Psoas muscle (tissue), 8 donors: ENCODE measurements at places on chromosomes 11 and 22. TPM values are rescaled to one million over a fixed set of nuclear protein-coding genes. Genes with fewer than 3 reads are reported as not detected.

DNA sequence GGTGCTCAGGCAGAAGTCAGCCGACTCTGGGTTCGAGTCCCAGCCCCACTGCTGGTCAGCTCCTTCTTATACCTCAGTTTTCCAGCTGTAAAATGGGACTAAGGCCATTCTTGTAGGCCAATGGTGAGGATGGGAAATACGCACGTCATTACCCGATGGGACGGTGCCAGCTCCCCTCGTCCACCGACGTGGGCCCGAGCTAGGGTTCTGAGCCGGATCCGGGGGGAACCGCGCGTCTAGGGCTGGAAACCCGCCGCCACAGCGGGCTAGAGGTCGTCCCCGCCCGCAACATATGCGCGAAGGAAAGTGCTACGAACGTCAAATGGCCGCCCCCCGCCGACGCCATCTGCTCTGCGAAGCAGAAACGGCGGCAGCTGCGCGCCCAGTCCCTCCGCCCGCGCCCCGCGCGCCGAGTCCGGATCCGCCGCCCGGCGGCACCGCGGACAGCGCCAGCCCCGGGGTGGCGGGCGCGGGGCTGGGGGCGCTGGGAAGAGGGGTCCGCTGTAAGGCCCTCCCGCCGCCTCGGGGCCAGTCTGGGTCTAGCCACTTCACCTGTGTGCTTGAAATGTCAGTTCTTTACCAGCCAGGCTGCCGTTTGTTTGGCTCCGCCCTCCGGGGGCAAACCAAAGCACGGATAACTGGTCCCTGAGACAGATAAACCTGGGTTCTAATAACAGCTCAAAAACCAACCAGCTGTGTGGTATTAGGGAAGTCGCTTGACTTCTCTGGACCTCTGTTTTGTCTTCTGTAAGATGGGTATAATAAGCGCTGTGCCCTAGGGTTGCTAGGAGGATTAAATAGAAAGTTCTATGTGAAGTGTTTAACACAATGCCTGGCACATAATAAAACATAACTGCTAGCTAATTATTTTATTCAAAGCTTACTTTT is 103.5 kb upstream of the RCN1 start:
- no peak for DNase-seq
- no peaks in the 10 kb centered on the region for H3K4me1 ChIP-seq
- H3K27ac ChIP-seq, result no peak overlapping the region
- no peak overlapping the region for H3K4me3 ChIP-seq
- no peaks in the 10 kb centered on the region for H3K36me3 ChIP-seq

- no peak for DNase-seq
- H3K27me3 ChIP-seq, result no peaks in the 10 kb centered on the region
- H3K4me3 ChIP-seq, result no peak overlapping the region
- no peaks in the 10 kb centered on the region for H3K36me3 ChIP-seq
- no peak overlapping the region for H3K27ac ChIP-seq
Measured at GRCh38 chr11:115226556-115226955, 277.7 kb downstream of the CADM1 start.

- no peaks in the 10 kb centered on the region for H3K36me3 ChIP-seq
- peak within 1 kb of the TSS; percentile 68 for H3K27ac ChIP-seq
- DNase-seq, result peak; percentile 31
- peak within 1 kb of the TSS; percentile 75 for H3K4me3 ChIP-seq
- H3K27me3 ChIP-seq, result no peaks in the 10 kb centered on the region
Measured at GRCh38 chr11:36594316-36594989, at the start of gene IFTAP. Gene IFTAP (plus strand): TSS chr11:36594502. CDS start chr11:36610104, 15,602 bp downstream.

GRCh38 chr11:112661571-112661970 is 299.6 kb upstream of the NCAM1 start:
- DNase-seq, result no peak
- H3K27me3 ChIP-seq, result no peaks in the 10 kb centered on the region
- no peak overlapping the region for H3K27ac ChIP-seq

- H3K4me3 ChIP-seq, result no peak overlapping the region
- H3K36me3 ChIP-seq, result no peaks in the 10 kb centered on the region
- H3K4me1 ChIP-seq, result no peaks in the 10 kb centered on the region
- H3K27me3 ChIP-seq, result peaks cover under 1% of the 10 kb centered on the region
Measured at GRCh38 chr11:117704395-117705100, 92.5 kb downstream of the DSCAML1 start.

DNA sequence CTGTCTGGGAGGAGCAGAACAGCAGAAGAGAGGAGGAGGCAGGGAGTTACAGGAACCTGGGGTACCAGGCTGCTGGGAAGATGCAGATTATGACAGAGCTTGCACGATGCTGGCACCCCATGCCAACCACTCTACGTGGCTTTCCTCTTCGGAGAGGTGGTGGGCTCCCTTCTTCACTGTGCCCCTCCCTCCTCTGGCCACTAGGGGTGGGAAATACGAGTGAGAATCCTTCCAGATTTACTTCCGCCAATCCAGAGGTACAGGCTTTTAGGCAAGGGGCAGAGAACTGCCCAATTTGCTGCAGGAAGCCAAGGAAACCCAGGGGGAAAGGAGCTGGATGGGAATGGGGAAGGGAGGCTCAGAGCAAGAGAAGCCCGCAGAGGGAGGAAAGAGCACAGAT is 12.3 kb downstream of the HYOU1 start:
- no peak for DNase-seq
- H3K27ac ChIP-seq, result no peak overlapping the region
- no peaks in the 10 kb centered on the region for H3K4me1 ChIP-seq
- no peak overlapping the region for H3K4me3 ChIP-seq
- peaks cover 6% of the 10 kb centered on the region for H3K36me3 ChIP-seq

GRCh38 chr22:46501701-46502100 is 35.7 kb downstream of the CELSR1 start:
- H3K27me3 ChIP-seq, result peaks cover 2% of the 10 kb centered on the region
- DNase-seq, result peak; percentile 23
- H3K4me3 ChIP-seq, result no peak overlapping the region

- peak overlapping the region; percentile 81 for H3K27ac ChIP-seq
- H3K4me1 ChIP-seq, result peaks cover 43% of the 10 kb centered on the region
- H3K36me3 ChIP-seq, result no peaks in the 10 kb centered on the region
Measured at GRCh38 chr11:7599209-7599608, 74.1 kb downstream of the CYB5R2 start.

DNA sequence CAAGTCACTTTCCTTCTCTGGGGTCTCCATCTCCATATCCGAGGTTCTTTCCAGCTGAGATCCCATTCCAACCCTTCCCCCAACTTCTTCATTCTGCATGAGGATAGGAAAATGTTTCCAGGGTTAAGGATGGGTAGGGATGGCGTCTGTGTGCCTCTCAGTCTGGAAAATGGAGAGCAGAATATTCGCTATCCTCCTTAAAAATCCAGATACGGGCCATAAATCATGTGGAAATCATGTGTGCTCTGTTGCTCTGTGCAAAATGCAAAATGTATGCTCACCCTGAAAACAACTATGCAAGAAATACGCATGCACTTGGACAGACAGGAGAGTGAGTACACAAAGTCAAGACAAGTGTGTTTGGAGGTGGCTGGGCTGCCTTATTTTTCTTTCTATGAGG is 3.2 kb downstream of the CREB3L1 start:
- no peak overlapping the region for H3K4me3 ChIP-seq
- H3K27ac ChIP-seq, result no peak overlapping the region
- peaks cover 15% of the 10 kb centered on the region for H3K27me3 ChIP-seq
- DNase-seq, result no peak

DNA sequence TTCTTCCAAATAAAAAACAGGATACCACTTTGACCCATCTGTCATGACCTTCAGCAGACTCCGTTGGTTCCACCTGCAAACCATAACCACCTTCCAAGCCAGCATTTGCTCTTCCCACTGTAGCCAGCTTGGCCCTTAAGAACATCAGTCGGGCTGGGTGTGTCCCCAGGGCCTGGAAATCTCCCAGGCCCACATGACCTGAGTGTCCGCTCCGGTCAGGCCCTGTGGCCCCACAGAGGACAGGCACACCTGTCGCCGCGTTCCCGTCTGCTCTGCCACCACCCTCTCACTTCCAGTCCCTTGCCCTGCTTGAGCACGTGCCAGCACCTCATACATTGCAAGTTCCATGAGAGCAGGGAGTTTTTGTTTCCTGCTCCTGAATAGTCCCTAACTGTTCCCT is 65.7 kb upstream of the PITPNB start:
- H3K4me1 ChIP-seq, result no peaks in the 10 kb centered on the region
- H3K36me3 ChIP-seq, result no peaks in the 10 kb centered on the region
- H3K27me3 ChIP-seq, result no peaks in the 10 kb centered on the region
- H3K27ac ChIP-seq, result peak overlapping the region; percentile 9
- no peak overlapping the region for H3K4me3 ChIP-seq
- DNase-seq, result no peak

DNA sequence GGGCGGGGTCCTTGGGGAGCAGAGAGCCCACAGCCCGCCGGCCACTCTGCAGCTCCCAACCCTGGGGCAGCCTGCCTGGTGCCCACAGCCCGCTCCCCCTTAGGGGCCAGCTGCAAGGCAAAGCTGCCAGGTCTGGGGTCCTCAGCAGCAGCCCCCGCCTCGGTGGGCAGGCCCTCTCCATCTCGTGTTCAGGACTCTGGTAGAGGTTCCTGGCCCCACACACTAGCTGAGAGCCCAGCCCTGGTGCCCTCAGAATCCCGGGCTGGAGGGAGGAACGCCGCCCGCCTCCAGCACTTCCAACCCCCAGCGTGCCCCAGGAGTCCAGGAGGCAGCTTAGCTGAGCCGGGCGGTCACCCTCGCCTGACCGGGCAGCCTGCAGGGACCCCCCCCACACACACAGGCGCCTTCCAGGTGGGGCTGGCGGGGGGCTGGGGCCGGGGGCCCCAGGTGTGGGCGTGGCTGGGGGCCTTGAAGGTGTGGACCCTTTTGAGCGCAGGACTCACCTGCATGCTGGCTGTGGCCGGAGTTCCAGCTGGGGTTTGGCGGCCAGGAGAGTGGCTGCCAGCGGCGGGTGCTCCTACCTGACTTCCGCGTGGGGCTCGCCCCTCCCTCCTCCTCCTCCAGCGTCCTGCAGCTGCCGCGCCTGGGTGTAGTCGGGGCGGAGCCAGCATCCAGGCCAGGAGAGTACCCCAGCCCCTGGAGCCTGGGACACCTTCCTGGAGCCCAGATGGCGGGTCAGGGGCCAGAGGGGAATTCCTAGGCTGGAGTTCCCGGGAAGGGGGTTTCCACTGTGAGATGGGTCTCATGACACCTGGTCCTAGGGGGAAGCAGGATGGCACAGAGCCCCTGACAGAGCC is at the start of gene ANO9:
Gene ANO9 (minus strand): TSS at position 594 of the 857 bp plus-strand sequence. CDS start 85 bp downstream, at position 509.
- peaks cover 53% of the 10 kb centered on the region for H3K27me3 ChIP-seq
- no peaks in the 10 kb centered on the region for H3K36me3 ChIP-seq
- DNase-seq, result peak; percentile 16
- no peak within 1 kb of the TSS for H3K27ac ChIP-seq
- H3K4me1 ChIP-seq, result no peaks in the 10 kb centered on the region

- H3K4me3 ChIP-seq, result no peak overlapping the region
- H3K27ac ChIP-seq, result no peak overlapping the region
- H3K27me3 ChIP-seq, result no peaks in the 10 kb centered on the region
- no peak for DNase-seq
- peaks cover 27% of the 10 kb centered on the region for H3K36me3 ChIP-seq
Measured at GRCh38 chr11:108364159-108364558, 103.2 kb downstream of the C11orf65 start.

GRCh38 chr11:126473269-126473668 is 117.8 kb downstream of the ST3GAL4 start:
- no peak for DNase-seq
- no peaks in the 10 kb centered on the region for H3K36me3 ChIP-seq
- no peaks in the 10 kb centered on the region for H3K4me1 ChIP-seq
- no peak overlapping the region for H3K4me3 ChIP-seq
- H3K27ac ChIP-seq, result no peak overlapping the region

DNA sequence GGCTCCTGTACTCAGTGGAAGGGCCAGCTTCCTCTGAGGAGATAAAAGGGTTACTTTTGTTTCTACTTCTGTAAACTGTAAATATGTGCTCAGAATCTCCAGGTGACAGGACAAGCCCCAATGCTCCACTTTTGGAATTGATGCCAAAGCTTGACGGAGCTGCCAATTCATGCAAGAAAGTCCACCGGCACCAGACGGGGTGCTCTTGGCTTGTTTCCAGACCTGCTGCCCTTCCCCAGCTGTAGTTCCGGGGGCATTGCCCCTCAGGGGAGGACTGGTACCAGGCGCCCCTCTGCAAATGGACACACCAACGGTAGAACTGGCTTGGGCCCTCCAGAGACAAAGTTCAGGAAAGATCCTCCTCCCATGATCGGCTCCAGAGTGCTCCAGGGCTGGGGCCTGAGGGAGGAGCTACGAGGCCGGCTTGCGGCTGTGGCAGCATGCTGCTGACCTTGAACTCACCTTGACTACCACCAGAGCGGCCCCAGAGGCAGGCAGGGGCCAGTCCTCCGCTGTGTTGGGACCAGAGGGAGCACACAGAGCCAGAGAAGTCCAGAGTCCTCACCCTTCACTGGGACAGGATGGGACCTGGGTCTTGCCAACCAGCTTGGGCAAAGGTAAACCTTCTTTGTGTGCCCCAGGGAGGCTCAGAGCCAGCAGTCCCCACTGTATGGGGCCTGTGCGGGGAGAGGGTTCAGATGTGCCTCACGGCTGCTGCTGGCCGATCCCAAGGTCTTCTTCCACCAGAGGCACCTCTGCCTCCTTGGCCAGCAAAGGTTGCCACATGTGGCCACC is 17.8 kb upstream of the OAF start:
- no peaks in the 10 kb centered on the region for H3K27me3 ChIP-seq
- H3K36me3 ChIP-seq, result no peaks in the 10 kb centered on the region
- no peak overlapping the region for H3K4me3 ChIP-seq
- no peaks in the 10 kb centered on the region for H3K4me1 ChIP-seq
- no peak for DNase-seq

- peaks cover 6% of the 10 kb centered on the region for H3K4me1 ChIP-seq
- no peak overlapping the region for H3K27ac ChIP-seq
- no peaks in the 10 kb centered on the region for H3K27me3 ChIP-seq
- H3K4me3 ChIP-seq, result no peak overlapping the region
- H3K36me3 ChIP-seq, result no peaks in the 10 kb centered on the region
Measured at GRCh38 chr22:39491696-39492095, 10.4 kb upstream of the MIEF1 start.

OR2AG2 gene
- total RNA-seq, result not detected

TMEM45B gene
- total RNA-seq, result not detected

PATE4 gene
- not detected for total RNA-seq

CTTN gene
- 108 TPM for total RNA-seq

OR8G5 gene
- not detected for total RNA-seq

GSC2 gene
- total RNA-seq, result not detected

MFRP gene
- total RNA-seq, result not detected
